ENCODE measurements at places on chromosomes 3 and 15. TPM values are rescaled to one million over a fixed set of nuclear protein-coding genes. Genes with fewer than 3 reads are reported as not detected.

The ZCWPW2 gene
- total RNA-seq = 0.82 TPM

The SLC24A5 gene
- total RNA-seq = not detected

The RNU6-1 gene
- not detected for total RNA-seq

The DNAH12 gene
- total RNA-seq = under 0.01 TPM

The TMIE gene
- not detected for total RNA-seq

The WDR49 gene
- total RNA-seq = 0.08 TPM

The ADGRG7 gene
- 0.12 TPM for total RNA-seq

The SGO1 gene
- 1.7 TPM for total RNA-seq

The EXD1 gene
- not detected for total RNA-seq

The SLC12A1 gene
- total RNA-seq = not detected

The SPINK8 gene
- not detected for total RNA-seq

The PRTG gene
- 0.70 TPM for total RNA-seq

The IFRD2 gene
- 57.7 TPM for total RNA-seq

The HIGD2B gene
- not detected for total RNA-seq

The KLF15 gene
- 2.6 TPM for total RNA-seq

The CFAP100 gene
- not detected for total RNA-seq

The NUP210 gene
- not detected for total RNA-seq

The ADPRH gene
- 0.70 TPM for total RNA-seq

The AZI2 gene
- total RNA-seq = 34.8 TPM

The TRH gene
- total RNA-seq = not detected

The IL17RD gene
- total RNA-seq = 2.7 TPM

The SLITRK3 gene
- total RNA-seq = not detected

The ERC2 gene
- 0.47 TPM for total RNA-seq

The SYNPR gene
- total RNA-seq = not detected
